ENCODE measurements at places on chromosomes 6 and 20.

DNA sequence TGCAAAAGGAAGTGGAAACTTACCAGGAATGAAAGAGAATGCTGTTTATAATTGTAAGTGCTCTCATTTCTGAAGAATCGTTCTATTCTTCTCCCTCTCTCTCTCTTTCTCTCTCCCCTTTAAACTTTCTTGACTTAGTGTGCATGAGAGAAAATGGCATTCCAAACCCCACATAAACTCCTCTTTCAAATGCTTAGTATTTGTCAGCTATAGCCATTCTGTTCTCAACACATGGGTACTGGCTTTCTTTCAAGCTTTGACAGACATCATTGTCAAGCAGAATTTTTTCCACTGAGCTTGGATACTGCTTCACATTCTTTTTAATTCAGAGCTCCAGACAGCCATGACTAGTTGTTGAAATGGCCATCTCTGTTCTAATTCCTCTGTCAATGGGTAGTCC lies 51.1 kb upstream of the PREP start:
- DNase-seq, result no peak

DNA sequence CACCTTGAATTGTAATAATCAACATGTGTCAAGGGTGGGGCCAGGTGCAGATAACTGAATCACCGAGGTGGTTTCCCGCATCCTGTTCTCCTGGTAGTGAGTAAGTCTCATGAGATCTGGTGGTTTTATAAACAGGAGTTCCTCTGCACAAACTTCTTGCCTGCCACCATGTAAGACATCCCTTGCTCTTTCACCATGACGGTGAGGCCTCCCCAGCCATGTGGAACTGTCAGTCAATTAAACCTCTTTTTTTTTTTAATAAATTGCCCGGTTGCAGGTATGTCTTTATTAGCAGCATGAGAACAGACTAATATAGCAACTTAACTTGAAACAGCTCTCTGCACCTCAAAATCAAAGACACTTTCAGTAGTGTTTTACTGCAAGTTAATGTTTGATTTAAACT lies 121.6 kb downstream of the OGFRL1 start:
- DNase-seq, result no peak

DNA sequence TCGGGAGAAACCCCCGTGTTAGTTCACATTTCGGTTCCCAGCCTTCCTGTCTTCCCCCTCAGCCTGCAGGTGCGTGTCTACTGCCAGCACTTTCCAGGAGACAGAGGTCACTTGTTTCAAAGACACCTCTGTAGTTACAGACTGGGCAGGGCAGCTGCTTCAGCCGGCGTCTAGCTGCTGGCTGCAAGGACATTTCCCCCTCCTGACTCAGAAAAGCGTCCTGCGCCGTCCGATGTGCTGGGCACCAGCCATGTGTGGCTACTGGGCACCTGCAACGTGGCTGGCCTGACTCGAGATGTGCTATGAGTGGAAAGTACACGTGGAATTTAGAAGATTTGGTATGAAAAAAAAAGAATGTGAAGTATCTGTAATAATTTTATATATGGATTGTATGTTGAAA lies 37.6 kb downstream of the RRBP1 start:
- DNase-seq, result no peak

GRCh38 chr20:62367633-62368391 lies 700 bp upstream of the LAMA5 start:
- peak; percentile 25 for DNase-seq
